ENCODE measurements at places on chromosomes 3 and 15. TPM values are rescaled to one million over a fixed set of nuclear protein-coding genes. Genes with fewer than 3 reads are reported as not detected.

- H3K27me3 ChIP-seq: no peaks in the 10 kb centered on the region
- no peak overlapping the region for H3K4me3 ChIP-seq
- H3K4me1 ChIP-seq: no peaks in the 10 kb centered on the region
These were observed 198.1 kb downstream of the NEK10 start for GRCh38 chr3:27171113-27171512.

DNA sequence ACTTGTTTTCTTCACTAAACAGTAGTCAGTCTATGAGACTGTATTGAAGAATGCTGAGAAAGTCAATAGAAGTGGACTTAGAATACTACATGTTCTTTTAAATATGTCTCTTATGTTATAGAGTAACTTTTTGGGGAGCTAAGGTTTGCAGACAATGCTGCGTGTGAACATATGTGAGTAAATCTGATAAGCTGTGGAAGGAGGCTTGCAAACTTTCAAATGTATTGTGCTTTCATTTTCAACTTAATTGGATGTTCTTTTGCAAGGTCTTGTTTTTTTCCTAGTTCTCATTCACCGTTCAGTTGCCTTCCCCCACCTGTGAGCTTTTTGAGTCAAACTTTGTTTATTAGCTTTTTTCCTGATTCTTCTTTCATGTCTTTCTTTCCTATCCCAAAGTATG lies 176.2 kb downstream of the LPP start:
- no peak overlapping the region for H3K4me3 ChIP-seq
- DNase-seq: no peak
- H3K4me1 ChIP-seq: peaks cover 31% of the 10 kb centered on the region
- H3K27me3 ChIP-seq: no peaks in the 10 kb centered on the region

GRCh38 chr3:108145578-108145977 lies 54.7 kb upstream of the CD47 start:
- DNase-seq: no peak
- H3K27me3 ChIP-seq: no peaks in the 10 kb centered on the region
- no peaks in the 10 kb centered on the region for H3K4me1 ChIP-seq
- no peak overlapping the region for H3K27ac ChIP-seq
- no peaks in the 10 kb centered on the region for H3K36me3 ChIP-seq

The IFT80 gene
- 15.6 TPM for total RNA-seq

- H3K27ac ChIP-seq: no peak overlapping the region
- no peak for DNase-seq
- H3K27me3 ChIP-seq: no peaks in the 10 kb centered on the region
- no peak overlapping the region for H3K4me3 ChIP-seq
- H3K36me3 ChIP-seq: no peaks in the 10 kb centered on the region
- H3K4me1 ChIP-seq: no peaks in the 10 kb centered on the region
These were observed 104.3 kb downstream of the PPM1L start for GRCh38 chr3:160860346-160860745.

DNA sequence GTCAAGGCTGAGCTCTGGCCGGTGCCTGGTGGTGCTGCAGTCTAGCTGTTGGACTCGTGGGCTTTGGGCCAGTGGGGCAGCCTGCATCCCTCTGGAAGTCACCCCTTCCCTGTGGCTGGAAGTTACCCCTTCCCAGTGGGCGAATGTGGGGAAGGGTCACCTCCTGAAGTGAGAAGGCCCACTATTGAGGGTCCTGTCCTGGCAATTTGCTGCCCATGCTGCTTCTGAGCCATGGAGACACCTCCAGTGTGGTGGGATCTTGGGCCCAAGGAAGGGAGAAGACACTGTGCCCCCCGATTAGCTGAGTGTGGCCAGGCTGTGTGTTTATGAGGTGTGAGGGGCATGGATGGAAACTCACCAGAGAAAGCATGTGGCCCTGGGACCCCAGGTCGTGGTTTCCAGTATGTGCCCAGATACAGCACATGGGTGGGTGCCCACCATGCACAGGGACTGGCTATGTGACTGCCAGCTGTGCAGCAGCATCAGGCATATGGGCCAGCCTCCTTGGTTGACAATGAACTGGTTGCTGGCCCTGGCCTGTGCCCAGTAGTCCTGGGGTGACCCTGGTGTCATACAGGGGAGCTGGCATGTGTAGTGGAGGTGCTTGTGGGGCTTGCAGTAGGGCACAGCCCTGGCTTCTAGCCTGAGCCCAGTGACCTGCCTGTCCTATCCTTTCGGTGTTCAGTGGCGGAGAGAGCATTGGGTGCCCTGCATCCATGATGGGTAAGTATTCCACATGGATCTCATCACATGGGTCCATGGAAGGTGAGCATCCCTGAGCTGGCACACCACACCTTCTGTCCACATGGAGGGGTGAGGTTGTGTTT lies 221.2 kb downstream of the SNRPN start:
- no peak overlapping the region for H3K4me3 ChIP-seq
- H3K27me3 ChIP-seq: no peaks in the 10 kb centered on the region
- H3K27ac ChIP-seq: no peak overlapping the region
- no peaks in the 10 kb centered on the region for H3K36me3 ChIP-seq

GRCh38 chr15:40944510-40945296 lies 8.6 kb upstream of the CHAC1 start:
- no peaks in the 10 kb centered on the region for H3K27me3 ChIP-seq
- H3K4me1 ChIP-seq: peaks cover 23% of the 10 kb centered on the region
- no peak for DNase-seq
- H3K27ac ChIP-seq: no peak overlapping the region

The SNTN gene
- not detected for total RNA-seq

DNA sequence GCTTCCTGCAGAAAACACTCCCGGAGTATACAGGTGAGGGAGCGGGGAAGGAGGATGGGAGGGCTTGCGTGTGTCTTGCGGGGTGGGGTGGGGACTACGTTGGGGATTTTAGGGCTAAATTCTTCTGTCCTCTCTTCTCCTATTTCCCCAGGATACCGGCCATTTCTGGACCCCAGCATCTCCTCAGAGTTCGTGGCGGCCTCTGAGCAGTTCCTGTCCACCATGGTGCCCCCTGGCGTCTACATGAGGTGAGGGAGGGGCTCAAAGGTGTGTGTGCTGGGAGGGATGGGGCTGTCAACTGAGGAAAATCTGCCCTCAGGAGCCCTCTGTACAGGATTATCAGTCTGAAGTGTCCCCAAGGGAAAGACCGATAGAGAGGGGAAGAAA lies 6.6 kb downstream of the DUOX1 start:
- peaks cover 49% of the 10 kb centered on the region for H3K27me3 ChIP-seq
- peaks cover 8% of the 10 kb centered on the region for H3K4me1 ChIP-seq
- no peak for DNase-seq

- H3K27me3 ChIP-seq: peaks cover 18% of the 10 kb centered on the region
- H3K36me3 ChIP-seq: no peaks in the 10 kb centered on the region
- no peaks in the 10 kb centered on the region for H3K4me1 ChIP-seq
- no peak overlapping the region for H3K4me3 ChIP-seq
- no peak overlapping the region for H3K27ac ChIP-seq
These were observed 6.8 kb downstream of the ALDH1A2 start for GRCh38 chr15:58058729-58059128.

The SLC12A1 gene
- not detected for total RNA-seq

The MASP1 gene
- 229 TPM for total RNA-seq

DNA sequence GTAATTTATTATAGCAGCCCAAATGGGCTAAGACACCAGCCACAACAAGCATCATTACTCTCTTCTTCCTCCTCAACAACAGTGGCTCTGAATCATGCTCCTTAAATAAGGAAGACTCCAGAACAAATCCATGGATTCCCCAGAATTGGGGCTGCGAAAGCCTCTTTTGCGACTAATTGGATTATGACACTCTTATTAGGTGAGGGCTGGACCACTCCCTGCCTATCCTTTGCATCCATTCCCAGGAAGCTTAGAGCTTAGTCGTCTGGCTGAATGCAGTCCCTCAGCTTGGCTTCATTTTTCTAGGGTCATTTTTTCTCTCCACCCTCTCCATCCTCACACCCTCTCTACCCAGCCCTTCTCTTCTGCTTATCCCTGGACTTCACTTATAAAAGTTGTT lies 227.7 kb downstream of the ZNF621 start:
- no peaks in the 10 kb centered on the region for H3K4me1 ChIP-seq
- H3K27me3 ChIP-seq: no peaks in the 10 kb centered on the region
- DNase-seq: no peak
- H3K4me3 ChIP-seq: no peak overlapping the region
- H3K36me3 ChIP-seq: no peaks in the 10 kb centered on the region

DNA sequence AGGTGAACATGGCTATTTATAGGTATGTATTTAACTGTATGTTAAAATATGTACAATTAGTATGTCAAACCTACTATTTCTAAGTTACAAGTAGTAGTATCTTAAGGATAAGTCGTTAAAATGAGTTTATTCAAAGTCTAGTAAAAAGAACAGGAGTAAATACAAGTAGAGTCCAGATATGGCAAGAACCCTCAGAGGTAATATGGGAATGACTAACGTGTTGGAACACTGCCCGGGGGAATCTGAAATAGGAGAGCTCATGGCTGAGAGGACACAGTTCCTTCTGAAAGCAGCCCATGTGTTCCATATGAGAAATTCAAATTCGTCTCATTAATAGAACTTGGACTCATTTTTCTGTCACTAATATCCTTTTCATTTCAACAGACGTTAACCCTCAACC lies 158.8 kb downstream of the CLSTN2 start:
- H3K4me3 ChIP-seq: no peak overlapping the region
- no peaks in the 10 kb centered on the region for H3K4me1 ChIP-seq
- no peaks in the 10 kb centered on the region for H3K36me3 ChIP-seq
- no peaks in the 10 kb centered on the region for H3K27me3 ChIP-seq

The ACVR2B gene
- total RNA-seq: 3.7 TPM

All from heart right ventricle (tissue), 16 donors.